ENCODE measurements at places on chromosomes 16 and 17. TPM values are rescaled to one million over a fixed set of nuclear protein-coding genes. Genes with fewer than 3 reads are reported as not detected.

DNA sequence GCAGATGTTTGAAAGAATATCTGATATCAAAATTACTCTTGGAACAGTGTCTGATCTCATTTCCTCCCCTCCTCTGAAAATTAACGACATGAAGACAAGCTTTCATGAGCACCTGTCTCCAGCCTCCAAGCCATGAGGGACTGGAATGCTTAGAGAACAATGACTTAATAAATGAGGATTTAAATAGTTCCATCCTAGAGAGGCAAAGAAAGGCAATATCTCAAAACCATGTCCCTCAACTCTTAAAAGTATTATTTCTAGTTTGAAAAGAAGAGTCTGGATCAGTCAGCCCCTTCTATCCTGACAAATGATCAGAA lies 137.5 kb downstream of the ANKFN1 start:
- DNase-seq = no peak

- DNase-seq = no peak
Measured at GRCh38 chr16:88773812-88774291, 11.2 kb downstream of the PIEZO1 start.

DNA sequence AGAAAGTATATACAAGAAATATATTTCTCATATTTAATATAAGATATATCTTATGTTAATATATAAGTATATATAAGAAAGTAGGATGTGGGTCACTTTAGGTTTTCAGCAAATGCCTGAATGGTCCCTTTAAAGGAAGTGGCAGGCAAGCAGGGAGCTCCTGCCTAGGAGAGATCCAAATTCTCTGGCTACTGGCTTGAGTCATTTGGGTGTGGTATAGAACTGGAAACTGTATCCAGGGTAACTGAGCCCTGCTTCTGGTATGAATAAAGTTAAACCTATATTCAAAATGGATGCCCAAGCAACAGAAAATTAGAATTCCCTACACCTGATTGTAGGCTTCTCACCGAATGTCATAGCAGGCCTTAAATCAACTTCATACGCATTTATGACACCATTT lies 144.4 kb downstream of the ZNF18 start:
- DNase-seq = no peak

DNA sequence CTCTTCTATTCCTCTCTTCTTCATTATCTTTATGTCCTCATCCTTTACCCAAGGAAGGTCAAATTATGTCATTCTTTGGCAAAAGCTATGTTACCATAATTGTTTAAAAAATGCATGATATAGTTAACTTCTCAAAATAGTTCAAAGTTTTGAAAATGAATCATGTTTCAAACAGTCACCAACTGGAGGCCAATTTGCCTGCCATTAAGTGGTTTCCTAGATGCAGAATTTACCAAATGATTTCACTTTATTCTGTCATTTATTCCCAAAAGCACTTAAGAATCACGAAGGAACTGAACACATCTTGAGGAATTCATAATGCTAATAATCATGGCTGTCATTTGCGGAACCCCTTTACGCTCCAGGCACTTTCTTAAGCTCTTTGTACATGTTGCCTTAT lies 190.9 kb upstream of the CDH11 start:
- no peak for DNase-seq

GRCh38 chr16:17238285-17239028 lies 232.3 kb downstream of the XYLT1 start:
- no peak for DNase-seq

Gene SLC6A2
- 1.1 TPM for total RNA-seq

Gene SP6
- total RNA-seq = 0.62 TPM

Gene TLCD3B
- total RNA-seq = not detected
